ENCODE measurements at places on chromosomes 1 and 21.
A peak's percentile ranks its signal among the peaks of the same experiment; 100 is the strongest.

- no peak for DNase-seq
Observed at GRCh38 chr21:37871121-37871862, 45.0 kb downstream of the KCNJ6 start.

DNA sequence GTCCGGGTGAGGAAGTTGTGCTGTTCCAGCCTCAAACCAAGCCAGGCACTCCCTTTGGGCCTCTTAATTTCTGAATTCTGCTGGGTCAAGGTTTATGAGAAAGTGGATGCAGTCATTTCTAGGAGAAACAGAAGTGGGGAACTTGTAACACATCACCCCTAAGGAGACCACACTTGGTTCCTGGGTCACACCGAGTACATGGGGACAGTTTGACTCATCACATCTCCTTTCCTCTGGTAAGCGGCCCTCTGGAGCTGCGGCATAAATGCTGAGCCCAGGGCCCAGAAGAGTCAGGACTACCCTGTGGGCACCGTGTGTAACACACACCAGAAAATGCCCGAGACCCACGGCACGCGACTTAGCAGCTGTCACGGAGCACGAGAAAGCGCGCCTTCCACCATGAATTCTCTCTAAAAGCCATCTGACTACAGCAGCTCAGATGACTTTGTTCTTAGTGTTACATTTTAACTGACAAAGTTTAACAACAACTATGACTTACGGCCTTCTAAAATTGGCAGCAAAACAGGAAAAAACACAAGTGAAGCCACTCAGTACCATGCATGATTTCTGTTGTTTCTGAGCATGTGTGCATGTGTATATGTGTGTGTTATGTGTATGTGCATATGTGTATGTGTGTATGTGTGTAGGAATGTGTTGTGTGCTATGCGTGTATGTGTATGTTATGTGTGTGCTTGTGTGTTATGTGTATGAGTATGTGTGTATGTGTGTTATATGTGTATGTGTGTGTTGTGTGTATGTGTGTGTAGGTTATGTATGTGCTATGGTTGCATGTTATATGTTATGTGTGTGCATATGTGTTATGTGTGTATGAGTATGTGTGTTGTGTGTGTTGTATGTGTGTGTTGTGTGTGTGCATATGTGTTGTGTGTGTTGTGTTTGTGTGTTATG is 50.8 kb downstream of the TOMM20 start:
- peak; percentile 94 for DNase-seq

DNA sequence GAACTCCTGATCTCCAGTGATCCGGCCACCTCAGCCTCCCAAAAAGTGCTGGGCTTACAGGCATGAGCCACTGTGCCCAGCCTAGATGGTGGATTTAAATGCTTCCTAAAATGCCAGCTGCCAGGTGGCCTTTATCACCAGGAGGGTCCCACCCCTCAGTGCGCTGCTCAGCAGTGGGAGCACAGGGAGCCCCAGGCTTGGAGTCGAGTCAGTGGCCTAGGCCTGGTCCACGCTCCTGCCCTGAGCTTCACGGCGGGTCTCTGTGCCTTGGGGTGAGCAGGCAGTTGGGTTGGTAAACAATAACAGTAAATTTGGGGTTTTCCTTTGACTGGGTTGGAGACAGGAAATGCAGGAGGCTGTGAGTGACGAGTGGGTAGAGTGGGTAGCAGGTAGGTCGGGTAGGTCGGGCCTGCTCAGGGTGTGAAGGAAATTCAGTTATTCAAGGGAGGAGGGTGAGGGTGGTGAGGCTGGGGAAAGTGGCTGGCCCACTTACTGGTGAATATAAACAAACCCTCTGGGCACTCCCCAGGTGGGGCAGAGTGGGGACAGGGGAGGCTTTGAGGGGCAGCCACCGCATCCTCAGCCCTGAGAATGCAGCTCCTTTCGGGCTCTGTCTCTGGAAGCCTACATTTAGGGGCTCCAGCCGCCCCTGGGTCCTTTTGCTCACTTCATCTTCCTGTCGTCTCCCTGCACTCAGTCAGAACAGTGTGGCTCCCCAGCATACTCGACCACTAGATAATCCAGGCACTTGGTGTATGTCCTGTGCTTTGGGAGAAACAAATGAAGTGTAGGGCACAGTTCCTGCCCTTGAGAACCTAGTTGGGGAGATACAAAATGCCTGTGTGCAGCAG is 33.5 kb upstream of the IL19 start:
- DNase-seq: no peak

DNA sequence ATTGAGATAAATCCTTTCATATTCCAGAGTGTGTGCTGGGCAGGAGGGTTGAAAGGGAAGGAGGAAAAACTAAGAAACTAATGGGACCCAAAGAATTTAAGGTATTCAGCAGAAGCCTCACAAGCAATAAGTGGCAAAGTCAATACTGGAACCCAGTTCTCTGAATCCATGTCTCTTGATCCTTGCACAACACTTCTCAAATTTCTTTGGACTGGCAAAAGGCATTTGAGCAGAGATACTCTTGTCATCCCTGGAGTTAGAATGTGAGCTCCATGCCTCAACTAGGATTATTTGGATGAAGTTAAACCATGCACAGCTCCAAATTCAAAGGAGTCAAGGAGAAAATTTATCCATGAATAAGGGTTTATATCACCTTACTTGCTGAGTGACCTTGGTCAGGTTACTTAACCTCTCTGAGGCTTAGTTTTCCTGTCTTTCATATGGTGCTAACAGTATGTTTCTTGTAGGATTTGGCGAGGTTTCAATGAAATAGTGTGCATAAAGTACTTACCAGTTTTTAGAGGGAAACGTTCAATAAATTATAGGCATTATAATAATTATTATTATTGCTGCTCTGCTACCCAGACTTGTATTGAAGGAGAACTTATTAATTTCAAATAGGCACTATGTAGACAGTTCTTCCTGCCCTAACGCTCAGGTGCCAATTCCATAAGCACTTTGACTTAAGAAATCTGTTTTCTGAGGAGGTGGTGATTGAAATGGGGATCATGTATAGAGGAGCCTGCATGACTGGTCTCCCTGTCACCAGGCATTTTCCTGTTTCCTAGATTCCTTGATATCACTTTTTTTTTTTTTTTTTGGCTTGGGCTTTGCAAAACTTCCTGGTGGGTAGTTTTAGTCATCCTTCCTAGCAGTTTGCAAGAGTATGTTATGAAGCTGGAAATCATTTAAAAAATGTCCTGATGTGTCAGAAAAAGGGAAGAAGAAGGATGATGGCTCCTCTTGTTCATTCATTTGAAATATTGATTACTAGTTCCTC is 125.0 kb upstream of the JUN start:
- no peak for DNase-seq

GRCh38 chr1:108830119-108831008 is 26.5 kb downstream of the AKNAD1 start:
- no peak for DNase-seq

DNA sequence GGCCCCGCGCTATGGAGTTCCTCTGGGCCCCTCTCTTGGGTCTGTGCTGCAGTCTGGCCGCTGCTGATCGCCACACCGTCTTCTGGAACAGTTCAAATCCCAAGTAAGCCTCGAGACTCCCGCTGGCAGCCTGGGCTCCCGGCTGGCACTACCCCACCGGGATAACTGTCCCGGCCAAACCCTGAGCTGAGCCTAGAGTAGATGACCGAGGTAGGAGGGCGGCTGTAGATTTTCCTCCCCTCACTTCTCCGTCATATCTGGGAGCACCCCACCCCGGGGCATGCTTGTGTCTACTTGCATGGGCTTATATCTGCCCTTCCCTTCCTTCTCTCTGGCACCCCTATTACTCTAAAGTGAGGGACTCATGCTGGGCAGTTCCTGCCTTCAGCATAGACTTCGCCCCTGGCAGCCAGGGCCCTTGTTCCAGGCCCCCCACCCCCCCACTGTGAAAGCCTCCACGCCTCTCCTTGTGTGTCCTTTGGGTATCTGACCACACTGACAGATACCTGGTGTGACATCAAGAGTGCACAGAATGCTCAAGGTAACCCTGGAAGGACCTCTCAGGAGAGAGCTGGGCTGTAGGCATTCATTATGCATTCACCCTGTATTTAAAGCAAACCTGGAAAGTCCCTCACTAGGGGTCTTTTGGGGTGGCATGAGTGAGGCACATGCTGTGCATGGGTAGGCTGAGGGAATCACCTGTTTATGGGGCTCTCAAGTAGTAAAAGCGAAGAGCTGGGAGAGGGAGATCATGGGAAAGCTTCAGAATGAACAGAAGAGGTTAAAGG is 485 bp downstream of the EFNA1 start:
- no peak for DNase-seq

- DNase-seq: no peak
Observed at GRCh38 chr1:72109916-72110315, 172.4 kb downstream of the NEGR1 start.

DNA sequence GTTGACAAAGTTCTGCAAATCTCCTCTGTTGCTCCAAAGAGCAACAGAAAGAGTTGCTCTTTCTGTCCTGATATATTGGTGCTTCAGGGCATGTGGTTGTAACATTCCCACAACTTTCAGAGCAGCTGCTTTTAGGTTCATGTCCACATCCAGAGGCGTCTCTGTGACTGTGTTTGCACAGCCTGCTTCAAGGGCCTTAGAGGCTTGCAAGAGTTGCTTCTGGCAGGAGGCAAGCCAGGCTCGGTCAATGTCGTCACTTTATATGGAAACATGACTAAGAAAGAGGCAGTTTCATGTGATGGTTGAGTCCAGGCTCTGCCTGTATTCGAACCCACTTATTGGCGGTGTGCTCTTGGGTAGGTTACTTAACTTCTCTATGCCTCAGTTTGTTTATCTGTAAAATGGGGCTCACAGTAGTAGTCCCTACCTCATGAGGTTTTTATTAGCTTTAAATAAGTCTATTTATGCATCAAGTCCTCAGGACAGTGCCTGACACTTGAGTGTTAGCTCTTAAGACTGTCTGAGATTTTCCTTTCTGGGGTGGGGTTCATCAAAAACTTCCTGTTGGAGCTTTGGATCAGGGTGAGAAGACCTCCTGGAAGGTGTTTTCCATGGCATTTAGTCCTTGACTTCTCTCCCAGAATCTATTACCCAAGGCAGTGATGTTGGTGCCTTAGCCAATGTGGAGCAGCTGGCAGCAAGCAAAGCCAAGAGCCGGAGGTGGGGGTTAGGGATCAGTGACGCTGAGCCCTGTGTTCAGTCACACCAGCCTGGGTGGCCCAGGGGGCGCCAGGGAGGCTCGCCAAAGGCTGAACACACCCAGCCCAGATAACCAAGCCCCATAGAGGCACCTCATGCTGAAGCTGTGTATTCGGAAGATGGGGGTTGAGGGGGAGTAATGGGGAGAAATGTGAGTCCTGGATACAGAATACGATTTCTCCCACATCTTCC is 18.9 kb downstream of the LHX4 start:
- no peak for DNase-seq

DNA sequence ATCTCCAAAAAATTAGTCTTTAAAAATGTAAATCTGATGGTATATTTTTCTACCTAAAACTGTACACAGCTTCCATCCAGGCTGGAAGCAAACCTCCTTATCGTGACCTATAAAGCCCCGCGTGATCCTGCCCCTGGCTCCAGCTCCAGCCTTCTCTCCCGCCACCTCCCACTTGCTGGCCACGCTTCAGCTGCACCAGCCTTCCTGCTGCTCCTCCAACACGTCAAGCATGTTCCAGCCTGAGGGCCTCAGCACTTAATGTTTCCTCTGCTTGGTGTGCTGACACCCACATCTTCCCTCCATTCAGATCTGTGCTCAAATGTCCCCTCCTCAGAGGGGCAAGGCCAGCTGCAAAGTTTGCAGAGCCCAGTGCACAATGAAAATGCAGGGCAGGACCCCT is 123.5 kb upstream of the MAGI3 start:
- no peak for DNase-seq

DNA sequence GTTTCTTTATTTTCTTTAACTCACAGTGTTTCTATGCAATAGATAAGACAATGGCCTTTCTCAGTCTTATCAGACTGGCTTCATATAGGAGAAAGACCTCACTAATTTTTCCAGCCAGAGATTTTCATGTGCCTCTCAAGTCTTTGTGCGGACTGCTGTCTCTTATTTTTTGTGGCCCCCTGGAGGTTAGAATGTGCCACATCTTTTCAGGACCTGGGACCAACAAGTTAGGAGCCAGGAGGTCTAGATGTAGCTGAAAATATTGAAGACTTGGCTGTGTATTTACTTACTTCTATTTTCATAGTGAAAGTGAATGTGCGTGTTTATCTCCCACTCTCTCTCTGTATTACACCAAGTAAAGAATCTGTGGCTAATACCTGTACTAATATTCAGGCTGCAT is 42.1 kb upstream of the CFHR3 start:
- no peak for DNase-seq

GRCh38 chr21:17348849-17349248 is 164.0 kb upstream of the CXADR start:
- DNase-seq: no peak

DNA sequence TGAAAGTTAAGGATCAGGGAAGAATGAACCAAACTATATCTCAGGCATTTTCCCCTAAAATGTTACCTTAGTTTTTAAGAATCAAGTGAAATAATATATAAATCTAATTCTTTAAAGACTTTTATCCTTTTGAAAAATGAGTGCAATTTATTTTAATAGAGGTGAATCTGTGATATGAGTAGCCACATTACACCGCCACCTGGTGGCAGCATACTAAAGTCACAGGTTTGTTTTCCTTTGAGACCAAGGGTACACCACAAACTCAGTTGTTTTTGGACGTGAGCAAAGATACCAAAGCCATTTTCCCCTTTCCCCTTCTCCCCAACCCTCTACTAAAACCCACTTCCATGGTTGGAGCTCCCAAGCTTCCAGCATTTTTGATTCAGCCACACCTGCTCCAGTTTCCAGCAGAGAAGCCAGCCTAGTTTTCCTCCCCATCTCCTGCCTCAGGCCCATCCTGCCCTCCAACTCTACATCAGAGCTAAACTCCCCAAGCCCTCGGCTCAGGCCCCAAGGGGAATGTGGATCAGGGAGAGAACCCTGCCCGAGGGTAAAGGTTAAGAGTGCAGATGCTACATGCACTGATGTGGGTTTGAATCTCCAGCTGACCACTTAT is 22.9 kb upstream of the LDLRAP1 start:
- peak; percentile 73 for DNase-seq

DNA sequence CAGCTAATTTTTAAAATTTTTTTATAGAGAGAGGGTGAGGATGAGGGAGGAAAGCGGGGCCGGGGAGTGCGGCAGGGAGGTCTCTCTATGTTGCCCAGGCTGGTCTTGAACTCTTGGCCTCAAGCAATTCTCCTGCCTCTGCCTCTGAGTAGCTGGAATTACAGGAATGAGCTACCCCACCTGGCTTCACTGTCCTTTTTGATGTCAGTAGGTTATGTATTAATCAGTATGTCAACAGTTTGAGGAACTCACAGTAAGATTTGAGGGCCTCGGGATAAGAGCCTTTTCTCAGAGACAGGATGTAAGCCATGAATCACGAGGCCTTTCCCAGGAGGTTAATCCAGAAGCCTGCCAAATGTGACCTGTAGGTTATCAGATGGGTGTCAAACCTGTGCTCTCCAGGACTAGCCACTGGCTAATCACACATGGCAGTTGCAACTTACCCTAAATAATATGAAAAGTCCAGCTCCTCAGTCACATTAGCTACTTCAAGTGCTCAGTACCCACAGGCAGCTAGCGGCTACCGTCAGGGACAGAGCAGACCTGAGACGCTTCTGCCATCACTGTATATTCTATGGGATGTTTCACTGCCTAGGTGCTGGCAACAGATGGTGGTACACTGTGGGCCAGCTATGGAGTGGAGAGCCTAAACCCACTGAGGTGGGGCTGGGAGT is 33.1 kb downstream of the TRIM67 start:
- DNase-seq: no peak

GRCh38 chr1:2927393-2928360 is 93.6 kb upstream of the ACTRT2 start:
- DNase-seq: no peak

GRCh38 chr1:2351723-2352122 is 39.6 kb downstream of the MORN1 start:
- no peak for DNase-seq
